CD4-positive, CD25-positive, alpha-beta regulatory T cell (primary cell): ENCODE measurements at places on chromosomes 11 and 22. TPM values are rescaled to one million over a fixed set of nuclear protein-coding genes. Genes with fewer than 3 reads are reported as not detected.

The CHADL gene
- total RNA-seq = 1.2 TPM

The DEPDC7 gene
- total RNA-seq = 0.64 TPM

The ASRGL1 gene
- 0.57 TPM for total RNA-seq

The MIEF1 gene
- 16.0 TPM for total RNA-seq

The CCDC188 gene
- 0.44 TPM for total RNA-seq

The OR52E8 gene
- total RNA-seq = not detected

DNA sequence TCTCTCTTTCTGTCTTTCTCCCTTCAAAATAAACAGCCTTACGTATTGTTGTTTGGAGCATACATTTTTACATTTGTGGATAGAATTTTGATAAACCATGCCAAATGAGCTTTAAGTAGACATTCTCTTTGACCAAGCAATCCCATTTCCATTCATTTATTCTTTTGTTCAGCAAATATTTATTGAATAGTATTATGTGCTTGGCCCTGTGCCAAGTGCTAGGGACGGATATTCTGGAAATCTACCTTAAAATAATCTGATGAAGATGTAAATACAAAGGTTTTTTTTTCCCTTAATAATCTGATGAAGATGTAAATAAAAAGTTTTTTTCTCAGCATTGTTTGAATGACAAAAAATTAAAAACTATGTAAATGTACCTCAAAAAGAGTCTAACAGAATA is 2.1 kb downstream of the OLFML1 start:
- no peak overlapping the region for H3K4me3 ChIP-seq
- no peak for DNase-seq
- H3K36me3 ChIP-seq = no peaks in the 10 kb centered on the region

DNA sequence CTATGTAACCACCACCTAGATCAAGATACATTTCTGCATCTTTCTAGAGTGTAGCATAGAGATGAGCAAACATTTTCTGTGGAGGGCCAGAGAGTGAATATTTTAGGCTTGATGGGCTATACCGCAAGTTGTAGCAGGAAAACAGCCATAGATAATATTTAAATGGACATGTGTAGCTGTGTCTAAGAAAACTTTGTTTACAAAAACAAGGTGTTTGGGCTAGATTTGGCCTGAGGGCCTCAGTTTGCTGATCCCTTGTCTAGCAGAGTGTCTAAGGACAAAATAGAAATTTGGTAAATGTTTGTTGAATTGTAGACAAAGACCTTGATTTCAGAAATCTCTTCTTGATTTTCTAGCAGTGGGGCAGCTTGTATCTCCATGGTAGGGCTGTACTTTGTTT is 36.3 kb downstream of the STIM1 start:
- no peak overlapping the region for H3K27ac ChIP-seq
- peaks cover 20% of the 10 kb centered on the region for H3K4me1 ChIP-seq
- no peak for DNase-seq
- H3K36me3 ChIP-seq = no peaks in the 10 kb centered on the region
- no peaks in the 10 kb centered on the region for H3K27me3 ChIP-seq

DNA sequence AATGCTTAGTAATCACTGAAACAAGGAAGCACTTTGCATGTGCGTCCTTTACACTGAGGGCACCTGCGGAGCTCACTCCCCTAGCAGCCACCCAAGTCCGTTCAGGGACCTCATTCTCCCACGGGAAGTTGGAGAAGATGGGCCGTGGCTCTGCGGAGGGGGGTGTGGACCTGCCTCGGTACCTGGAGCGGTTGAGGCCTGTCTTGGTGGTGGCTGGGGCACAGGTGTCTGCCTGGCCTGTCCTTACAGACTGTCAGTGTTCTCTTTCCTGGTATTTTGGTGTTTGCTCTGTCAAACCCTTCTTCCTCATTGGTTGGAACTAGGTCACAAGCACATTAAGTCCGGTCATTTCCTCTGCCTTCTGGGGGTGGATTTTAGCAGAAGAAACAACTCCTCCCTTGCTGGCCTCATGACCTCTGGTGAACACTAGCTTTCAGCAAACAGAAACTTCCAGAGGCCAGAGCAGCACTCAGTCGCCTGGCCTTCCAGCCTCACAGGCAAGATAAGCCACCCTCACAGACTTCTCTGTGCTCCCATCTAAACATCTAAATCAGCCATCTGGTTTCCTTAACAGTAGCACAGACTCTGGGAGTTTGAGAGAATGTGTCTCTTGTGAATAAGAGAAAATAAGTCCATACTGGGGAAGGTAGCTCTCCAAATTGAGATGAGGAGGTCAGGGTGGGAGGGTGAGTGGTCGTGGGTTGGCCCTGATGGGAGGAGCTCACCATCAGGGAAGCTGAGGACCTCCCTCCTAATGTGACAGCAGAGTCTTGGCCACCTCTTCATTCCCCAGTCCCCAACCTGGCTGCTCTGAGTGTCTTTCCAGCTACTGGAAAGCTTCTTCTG is 8.6 kb downstream of the SNAP29 start:
- H3K4me3 ChIP-seq = no peak overlapping the region
- DNase-seq = peak; percentile 75
- peaks cover 35% of the 10 kb centered on the region for H3K36me3 ChIP-seq
- H3K27ac ChIP-seq = peak overlapping the region; percentile 8

DNA sequence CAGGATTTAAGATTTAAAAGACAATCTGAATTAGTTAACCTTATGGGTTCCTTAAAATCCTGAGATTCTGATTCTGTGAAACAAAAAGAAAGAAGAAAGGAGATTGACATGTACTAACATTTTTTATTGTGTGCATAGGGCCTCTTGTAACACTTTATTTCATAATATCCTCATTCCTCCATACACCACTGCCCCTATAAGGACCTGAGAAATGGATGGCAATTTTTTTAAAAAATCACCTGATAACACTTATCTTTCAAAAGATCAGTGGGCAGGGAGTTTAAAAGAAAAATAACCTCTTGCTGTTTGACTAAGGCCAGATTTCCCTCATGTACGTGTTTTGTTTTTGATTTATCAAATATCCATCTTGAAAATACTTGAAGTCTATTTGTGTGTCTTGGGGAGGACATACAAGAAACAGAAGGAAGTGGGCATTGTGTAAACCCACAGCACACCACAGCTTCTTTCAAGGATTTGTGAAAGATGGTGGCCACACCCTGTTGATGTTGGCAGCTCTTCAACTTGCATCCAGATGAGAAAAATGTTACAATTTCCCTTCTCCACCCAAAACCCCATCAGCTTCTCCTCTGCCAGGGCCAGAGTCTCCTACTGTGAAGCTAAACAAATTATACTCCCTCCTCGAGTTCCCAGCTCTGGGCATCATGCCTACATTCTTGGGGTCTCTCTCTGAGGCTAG is 35.0 kb upstream of the MPEG1 start:
- H3K27ac ChIP-seq = no peak overlapping the region
- no peak overlapping the region for H3K4me3 ChIP-seq
- DNase-seq = no peak
- H3K27me3 ChIP-seq = no peaks in the 10 kb centered on the region
- no peaks in the 10 kb centered on the region for H3K36me3 ChIP-seq

GRCh38 chr11:30879322-30880005 is 293.3 kb upstream of the MPPED2 start:
- H3K27ac ChIP-seq = no peak overlapping the region
- no peaks in the 10 kb centered on the region for H3K4me1 ChIP-seq
- no peak overlapping the region for H3K4me3 ChIP-seq
- H3K27me3 ChIP-seq = no peaks in the 10 kb centered on the region

GRCh38 chr22:21858025-21858764 is 9.2 kb downstream of the MAPK1 start:
- peaks cover 55% of the 10 kb centered on the region for H3K4me1 ChIP-seq
- no peak overlapping the region for H3K27ac ChIP-seq
- peaks cover 4% of the 10 kb centered on the region for H3K36me3 ChIP-seq
- DNase-seq = no peak
- no peaks in the 10 kb centered on the region for H3K27me3 ChIP-seq
- H3K4me3 ChIP-seq = peak overlapping the region; percentile 30

GRCh38 chr11:6334806-6335205 is 14.5 kb upstream of the CAVIN3 start:
- no peak overlapping the region for H3K27ac ChIP-seq
- H3K4me1 ChIP-seq = no peaks in the 10 kb centered on the region
- DNase-seq = no peak

- no peak for DNase-seq
- no peak overlapping the region for H3K27ac ChIP-seq
- no peaks in the 10 kb centered on the region for H3K36me3 ChIP-seq
- H3K4me1 ChIP-seq = no peaks in the 10 kb centered on the region
These were observed 551.4 kb downstream of the BUD13 start for GRCh38 chr11:116221351-116221750.

GRCh38 chr11:115657586-115657985 is 153.4 kb upstream of the CADM1 start:
- H3K4me1 ChIP-seq = peaks cover 3% of the 10 kb centered on the region
- peaks cover 4% of the 10 kb centered on the region for H3K27me3 ChIP-seq
- DNase-seq = no peak
- no peak overlapping the region for H3K27ac ChIP-seq
- no peaks in the 10 kb centered on the region for H3K36me3 ChIP-seq
- H3K4me3 ChIP-seq = no peak overlapping the region

- no peak for DNase-seq
These were observed 26.0 kb upstream of the ARFGAP3 start for GRCh38 chr22:42883121-42883520.

DNA sequence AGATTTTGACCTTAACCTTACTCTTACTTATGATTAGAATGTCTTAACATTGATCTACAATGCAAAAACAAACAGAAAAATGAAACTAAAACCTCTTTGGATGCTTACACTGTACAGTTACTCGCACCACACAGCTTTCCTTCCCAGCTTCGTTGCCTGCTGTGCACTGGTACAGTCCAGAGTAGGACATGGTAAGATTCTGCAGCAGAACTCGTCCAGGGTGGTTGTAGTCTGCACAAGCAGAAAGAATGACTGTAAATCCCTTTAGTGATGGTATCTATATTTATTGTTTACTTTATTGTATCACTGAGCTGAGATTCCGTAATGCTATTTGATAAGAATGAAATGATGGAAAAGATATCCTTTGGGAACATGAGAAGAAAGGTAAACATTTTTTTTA is 21.0 kb upstream of the HSPA8 start:
- peak overlapping the region; percentile 72 for H3K4me3 ChIP-seq
- no peaks in the 10 kb centered on the region for H3K27me3 ChIP-seq
- no peaks in the 10 kb centered on the region for H3K36me3 ChIP-seq
- no peak overlapping the region for H3K27ac ChIP-seq

- H3K27me3 ChIP-seq = peaks cover 27% of the 10 kb centered on the region
- no peaks in the 10 kb centered on the region for H3K36me3 ChIP-seq
- no peak overlapping the region for H3K4me3 ChIP-seq
- H3K4me1 ChIP-seq = peaks cover 13% of the 10 kb centered on the region
- no peak for DNase-seq
- H3K27ac ChIP-seq = no peak overlapping the region
These were observed 371 bp downstream of the SMCO4 start for GRCh38 chr11:93542811-93543229.

- no peak overlapping the region for H3K4me3 ChIP-seq
- H3K4me1 ChIP-seq = no peaks in the 10 kb centered on the region
- DNase-seq = no peak
- H3K27ac ChIP-seq = no peak overlapping the region
- no peaks in the 10 kb centered on the region for H3K27me3 ChIP-seq
These were observed 81.0 kb upstream of the LRRC55 start for GRCh38 chr11:57100638-57101331.

DNA sequence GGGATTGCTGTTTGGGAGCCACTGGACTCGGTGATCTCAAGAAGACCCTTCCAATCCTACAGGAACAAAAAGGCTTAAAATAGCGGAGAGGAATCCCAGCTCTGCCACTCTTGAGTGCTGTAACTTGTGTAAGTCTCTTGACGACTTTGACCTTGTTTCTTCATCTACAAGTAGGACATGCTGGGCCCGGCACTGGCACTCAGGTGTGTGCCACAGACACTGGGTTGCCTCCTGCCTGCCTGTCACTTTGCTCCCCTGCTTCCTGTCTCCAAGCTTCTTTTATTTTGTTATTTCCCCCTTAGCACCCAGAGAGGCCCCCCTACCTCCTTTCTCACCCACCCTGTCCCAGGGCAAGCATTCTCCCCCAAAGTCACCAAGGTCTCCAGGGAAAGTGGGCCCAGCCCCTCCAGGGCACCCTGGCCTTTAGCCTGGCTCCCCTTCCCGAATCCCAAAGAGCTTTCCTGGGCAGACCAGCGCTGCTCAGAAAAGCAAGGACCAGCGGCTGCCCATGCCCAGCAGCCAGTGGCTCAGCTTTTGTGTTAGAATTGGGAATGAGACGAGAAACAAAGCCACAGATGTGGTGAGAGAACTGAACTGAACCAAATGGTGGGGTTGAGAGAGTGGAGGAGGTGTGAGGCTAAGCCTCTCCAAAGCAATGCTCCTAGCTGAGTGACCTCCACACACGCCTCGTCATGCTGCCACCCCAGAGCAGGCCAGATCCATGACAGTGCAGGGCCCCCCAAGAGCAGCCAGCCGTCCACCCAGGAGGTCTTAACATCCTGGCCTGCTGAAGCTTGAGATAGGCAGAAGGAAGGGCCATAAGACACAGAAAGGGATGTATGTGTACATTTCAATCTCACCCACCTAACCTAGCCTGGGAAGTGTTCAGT is 4.5 kb downstream of the TRIM29 start:
- DNase-seq = no peak
- H3K4me1 ChIP-seq = no peaks in the 10 kb centered on the region
- no peaks in the 10 kb centered on the region for H3K27me3 ChIP-seq
- H3K4me3 ChIP-seq = no peak overlapping the region
- H3K27ac ChIP-seq = no peak overlapping the region

DNA sequence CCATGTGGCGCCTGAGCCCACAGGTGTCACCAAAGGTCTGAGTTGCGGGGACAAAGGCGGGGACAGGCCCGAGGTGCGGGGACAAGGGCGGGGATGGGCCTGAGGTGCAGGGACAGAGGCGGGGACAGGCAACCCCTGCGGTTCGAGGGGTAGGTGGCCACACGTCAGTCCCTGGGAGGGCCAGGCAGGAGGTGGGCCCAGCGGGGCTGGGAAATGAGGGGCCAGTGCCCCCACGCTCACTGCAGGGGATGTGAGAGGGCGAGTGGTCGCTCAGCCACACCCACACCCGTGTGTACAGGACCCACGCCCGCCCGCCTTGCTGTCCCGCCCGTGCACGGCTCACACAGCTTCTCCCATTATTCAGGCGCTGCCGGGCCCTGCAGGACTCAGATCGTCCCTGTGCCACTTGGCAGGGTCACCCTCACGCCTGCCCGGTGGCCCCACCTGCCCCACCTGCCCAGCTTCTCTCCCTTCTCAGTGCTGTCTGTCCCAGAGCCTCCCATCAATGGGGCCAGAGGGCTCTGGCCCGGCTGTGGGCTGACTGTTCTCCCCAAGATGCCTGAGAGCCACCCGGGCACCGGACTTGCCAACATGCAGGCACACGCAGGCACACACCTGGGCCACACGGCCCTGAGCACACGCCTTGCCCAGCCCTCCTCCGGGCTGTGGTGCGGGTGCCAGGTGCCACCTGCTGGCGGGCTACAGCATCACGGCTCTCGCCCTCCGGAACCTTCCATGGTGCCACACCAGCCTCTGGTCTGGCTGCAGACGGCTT is 14.2 kb upstream of the MUC6 start:
- H3K27ac ChIP-seq = no peak overlapping the region
- H3K4me3 ChIP-seq = no peak overlapping the region
- no peaks in the 10 kb centered on the region for H3K36me3 ChIP-seq
- H3K4me1 ChIP-seq = peaks cover 5% of the 10 kb centered on the region
- no peaks in the 10 kb centered on the region for H3K27me3 ChIP-seq
- peak; percentile 50 for DNase-seq

GRCh38 chr11:115930291-115930690 is 426.1 kb upstream of the CADM1 start:
- peaks cover under 1% of the 10 kb centered on the region for H3K4me1 ChIP-seq
- no peaks in the 10 kb centered on the region for H3K36me3 ChIP-seq
- H3K27me3 ChIP-seq = no peaks in the 10 kb centered on the region
- no peak overlapping the region for H3K27ac ChIP-seq
